ENCODE measurements at places on chromosomes 5 and 9.
A peak's percentile ranks its signal among the peaks of the same experiment; 100 is the strongest.

DNA sequence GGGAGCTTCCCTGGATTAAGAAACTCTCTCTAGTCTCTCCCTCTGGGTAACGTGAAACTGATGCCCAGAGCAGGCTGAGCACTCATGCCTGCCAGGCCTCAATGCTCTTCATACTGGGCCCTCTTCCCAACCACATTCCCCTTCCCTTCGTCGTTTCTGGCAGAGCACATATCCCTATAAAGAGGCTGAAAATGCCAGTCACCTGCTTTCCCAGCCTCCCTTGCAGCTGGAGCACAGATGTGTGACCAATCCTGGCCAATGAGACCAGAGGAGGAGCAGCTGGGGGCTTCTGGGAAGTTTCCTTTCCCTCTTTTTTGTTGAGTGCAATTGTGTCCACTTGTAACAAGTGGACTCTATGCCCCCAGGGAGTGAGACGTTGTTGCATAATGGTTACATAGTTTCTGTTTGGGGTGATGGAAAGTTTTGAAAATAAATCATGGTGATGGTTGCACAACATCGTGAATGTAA is 30.2 kb upstream of the SMIM23 start:
- no peak for DNase-seq

GRCh38 chr5:87327998-87328397 is 60.3 kb downstream of the RASA1 start:
- DNase-seq, result no peak

DNA sequence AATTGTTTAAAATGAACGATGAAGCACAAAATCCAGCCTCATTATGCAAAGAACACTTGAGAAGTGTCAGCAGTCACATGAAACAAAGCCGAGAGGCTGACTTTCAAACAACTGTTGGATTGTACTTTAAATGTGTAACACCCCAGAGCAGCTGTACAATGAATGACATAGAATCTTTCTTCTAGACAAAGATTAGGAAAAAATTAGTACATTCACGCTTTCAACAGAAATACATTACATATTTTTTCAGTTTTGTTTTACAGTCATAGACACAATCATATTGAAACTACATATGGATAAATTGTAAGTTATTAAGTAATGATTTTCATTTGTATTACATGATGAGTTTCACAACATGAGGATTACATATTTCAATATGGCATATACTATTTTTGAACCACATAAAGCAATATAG is 10.6 kb upstream of the AGXT2 start:
- DNase-seq, result no peak

- no peak for DNase-seq
These were observed 393.5 kb downstream of the DMAC1 start for GRCh38 chr9:7405924-7406604.

DNA sequence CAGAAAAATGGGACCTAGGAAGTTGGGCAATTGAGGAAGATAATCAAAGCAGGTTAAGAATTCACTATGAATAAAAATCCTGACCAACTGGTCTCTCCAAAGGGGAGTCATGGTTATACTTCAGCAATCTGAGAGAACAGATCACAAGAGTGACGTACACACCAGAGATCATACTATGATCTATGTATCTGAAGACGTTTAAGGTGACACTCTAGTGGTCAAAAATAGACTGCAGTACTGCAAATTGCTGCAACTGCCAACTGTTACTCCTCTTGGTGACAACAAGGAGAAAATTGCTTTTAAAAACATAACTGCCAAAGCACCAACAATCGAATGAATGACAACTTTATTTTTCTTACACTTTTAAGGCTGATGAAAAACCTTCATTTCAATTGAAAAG is 4.9 kb downstream of the AK6 start:
- no peak for DNase-seq

- no peak for DNase-seq
These were observed 221.6 kb upstream of the CTNND2 start for GRCh38 chr5:12125895-12126294.

DNA sequence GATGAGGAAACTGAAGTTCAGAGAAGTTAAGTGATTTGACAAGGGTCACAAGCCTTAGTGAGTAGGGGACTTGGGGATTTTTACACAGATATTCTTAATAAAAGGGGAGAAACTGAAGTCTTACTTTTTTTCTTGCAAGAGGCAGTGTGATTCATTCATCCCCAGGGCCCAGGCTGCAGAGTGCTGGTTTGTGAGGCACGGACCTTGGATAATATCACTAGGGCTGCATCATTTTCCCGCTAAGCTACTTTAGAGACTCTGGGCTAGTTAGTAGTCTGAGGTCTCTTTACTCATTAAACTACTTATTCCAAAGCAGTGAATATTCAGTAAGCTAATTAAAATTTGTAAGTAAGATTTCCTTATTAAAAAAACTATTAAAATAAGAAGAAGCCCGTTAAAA is 195.0 kb downstream of the PBX3 start:
- no peak for DNase-seq

- DNase-seq, result no peak
These were observed 280.1 kb downstream of the DNAH5 start for GRCh38 chr5:13664377-13664776.

GRCh38 chr9:76667521-76667957 is 96.7 kb upstream of the PCA3 start:
- no peak for DNase-seq

- DNase-seq, result no peak
These were observed 6.6 kb downstream of the C1QTNF2 start for GRCh38 chr5:160363660-160364395.

DNA sequence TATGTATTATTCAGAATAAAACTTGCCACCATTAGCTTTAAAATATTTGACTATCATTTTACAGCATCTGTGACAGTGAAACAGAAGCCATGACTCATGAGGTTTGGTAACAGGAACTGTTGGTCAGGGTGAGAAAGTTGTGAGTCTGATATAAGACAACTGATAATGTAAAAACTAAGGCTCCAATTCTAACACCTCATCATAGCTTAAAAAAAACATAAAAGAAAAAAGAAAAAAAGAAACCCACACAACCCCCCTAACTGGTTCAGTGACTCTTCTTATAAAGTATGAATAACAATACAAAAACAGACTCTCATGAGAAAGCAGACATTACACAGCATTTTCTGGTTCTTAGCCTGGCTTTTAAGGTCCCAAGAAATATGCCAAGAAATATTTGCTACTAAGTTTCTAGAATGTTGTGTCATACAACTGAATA is 85.8 kb downstream of the MRPS27 start:
- no peak for DNase-seq

DNA sequence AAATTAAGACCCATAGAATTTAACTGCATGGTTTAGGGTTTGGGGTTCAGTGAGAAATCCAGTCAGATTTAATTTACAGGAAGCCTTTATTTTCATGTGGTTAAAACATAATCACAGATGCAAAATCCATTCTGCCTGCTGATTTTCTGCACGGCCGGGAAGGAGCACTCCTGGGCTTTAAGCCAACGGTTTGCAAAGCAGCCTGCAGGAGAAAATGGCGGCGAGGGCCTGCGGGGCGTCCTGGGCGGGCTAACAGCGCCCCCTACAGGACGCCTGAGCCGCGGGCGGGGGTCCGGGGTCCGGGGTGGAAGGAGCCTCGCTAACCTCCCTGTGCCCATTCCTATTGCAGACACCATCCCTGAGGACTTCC is 47.6 kb downstream of the THBS4 start:
- peak; percentile 32 for DNase-seq

GRCh38 chr5:16773991-16774390 is 157.2 kb upstream of the RETREG1 start:
- DNase-seq, result no peak

GRCh38 chr5:146076455-146076854 is 28.9 kb downstream of the PLAC8L1 start:
- no peak for DNase-seq

GRCh38 chr9:99093492-99093791 is 11.5 kb upstream of the TGFBR1 start:
- DNase-seq, result no peak

DNA sequence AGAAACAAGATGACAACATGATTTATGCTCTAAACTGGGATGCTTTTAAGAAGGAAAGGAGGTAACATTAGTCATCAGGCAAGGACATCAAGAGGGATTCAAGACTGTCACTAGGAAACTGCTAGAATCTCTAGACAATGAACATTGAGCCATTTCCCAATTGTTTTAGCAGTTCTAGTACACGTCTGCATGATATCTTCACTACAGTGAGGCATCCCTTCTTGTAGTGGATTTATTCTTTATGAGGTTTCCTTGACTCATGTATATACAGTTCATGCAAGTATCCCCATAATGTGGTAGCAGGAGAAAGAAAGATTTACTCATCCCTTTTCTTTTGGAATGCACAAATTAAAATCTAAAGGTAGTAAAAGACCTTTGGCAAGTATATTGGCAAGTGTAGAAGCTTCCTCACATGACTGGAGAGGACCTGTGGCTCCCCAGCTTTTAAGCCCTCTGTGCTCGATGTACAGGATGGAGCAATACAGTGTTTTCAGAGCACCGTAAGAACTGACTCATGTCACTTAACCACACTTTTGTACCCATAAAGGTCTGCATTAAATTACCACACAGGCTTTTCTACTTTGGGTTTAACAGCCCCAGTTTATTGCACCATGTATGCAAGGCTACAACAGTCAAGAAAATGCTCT is 335.9 kb downstream of the SEMA5A start:
- no peak for DNase-seq

GRCh38 chr9:72271613-72272478 is 93.2 kb downstream of the ZFAND5 start:
- peak; percentile 8 for DNase-seq

- no peak for DNase-seq
These were observed 3.2 kb downstream of the SNX30 start for GRCh38 chr9:112753725-112754124.

DNA sequence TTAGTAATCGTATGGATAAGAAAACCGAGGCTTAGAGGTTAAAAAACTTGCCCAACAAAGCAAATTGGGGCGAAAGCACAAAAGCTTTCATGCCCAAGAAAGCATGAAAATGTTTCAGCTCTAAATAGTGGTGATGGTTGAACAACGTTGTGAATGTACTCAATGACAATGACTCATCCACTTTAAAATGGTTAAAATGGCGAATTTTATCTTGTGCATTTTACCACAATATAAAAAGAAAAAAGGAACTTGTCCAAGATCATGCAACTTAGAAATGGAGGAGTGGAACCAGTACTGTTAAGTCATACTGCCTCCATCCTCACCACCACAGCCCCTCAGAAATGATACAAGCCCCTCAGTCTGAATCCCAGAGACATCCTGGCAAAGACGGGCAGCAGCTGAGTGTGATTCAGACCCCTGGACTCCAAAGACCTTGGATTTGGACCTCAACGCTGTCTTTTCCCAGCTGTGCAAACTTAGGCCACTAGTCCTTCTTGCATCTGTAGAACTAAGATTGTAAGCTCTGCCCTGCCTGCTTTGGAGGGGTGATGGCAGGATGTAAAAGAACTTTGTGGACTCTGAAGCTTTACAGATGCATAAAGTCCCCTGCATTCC is 158.4 kb downstream of the GABBR2 start:
- DNase-seq, result no peak

DNA sequence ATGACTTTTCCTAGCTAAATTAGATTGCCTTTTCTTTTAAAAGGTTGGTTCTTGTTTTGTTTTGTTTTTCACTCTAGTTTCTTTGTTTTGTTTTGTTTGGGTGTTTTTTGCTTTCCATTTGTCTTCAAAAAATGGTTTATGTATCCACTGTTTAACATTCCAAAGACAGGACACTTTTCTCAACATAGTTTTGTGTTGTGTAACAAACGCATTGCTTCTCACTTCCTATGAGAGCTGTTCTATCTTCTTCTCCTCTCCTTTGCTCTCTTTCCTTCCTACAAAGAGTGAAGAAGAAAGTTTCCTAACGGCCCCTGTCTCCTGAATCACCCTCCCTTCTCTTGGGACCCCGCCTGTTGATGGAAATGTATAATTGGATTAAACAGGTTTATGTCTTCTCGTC is 539.7 kb downstream of the ACTL7B start:
- no peak for DNase-seq

DNA sequence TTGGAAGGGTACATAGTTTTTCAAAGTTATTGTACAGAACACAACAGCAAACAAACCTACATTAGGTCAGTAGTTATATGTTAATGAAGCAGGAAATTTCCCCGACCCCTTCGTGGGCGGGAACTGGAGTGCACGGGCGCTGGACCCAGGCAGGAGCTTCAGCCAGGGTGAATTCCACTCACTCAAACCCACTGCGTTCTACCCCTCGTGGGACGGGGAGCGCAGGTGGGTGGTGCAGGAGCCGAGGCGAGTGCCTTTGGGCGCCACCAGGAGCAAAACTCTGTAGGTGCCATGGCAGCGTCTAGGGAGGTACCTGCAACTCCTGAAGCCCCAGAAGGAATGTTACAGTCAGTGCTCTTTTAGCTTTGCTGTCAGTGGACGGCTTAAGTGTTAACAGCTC is 29.6 kb upstream of the ERAP1 start:
- no peak for DNase-seq

DNA sequence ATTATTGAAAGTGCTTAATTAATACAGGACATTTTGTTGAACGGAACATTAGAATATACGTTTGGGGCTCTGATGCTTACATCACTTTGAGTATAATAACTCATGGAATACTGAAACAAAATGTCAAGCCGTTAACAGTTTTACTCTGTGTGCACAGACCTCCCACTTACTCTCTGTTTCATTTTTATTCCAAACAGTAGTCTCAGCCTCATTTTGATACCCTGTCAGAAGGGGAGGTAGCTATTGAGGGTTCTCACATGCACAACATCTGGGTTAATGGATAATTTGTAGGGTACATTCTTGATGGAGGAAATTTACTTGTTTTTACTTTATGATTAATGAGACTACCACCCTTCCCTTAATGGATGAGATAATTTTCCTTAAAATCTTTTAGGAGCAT is 59.0 kb downstream of the SCAMP1 start:
- DNase-seq, result no peak

DNA sequence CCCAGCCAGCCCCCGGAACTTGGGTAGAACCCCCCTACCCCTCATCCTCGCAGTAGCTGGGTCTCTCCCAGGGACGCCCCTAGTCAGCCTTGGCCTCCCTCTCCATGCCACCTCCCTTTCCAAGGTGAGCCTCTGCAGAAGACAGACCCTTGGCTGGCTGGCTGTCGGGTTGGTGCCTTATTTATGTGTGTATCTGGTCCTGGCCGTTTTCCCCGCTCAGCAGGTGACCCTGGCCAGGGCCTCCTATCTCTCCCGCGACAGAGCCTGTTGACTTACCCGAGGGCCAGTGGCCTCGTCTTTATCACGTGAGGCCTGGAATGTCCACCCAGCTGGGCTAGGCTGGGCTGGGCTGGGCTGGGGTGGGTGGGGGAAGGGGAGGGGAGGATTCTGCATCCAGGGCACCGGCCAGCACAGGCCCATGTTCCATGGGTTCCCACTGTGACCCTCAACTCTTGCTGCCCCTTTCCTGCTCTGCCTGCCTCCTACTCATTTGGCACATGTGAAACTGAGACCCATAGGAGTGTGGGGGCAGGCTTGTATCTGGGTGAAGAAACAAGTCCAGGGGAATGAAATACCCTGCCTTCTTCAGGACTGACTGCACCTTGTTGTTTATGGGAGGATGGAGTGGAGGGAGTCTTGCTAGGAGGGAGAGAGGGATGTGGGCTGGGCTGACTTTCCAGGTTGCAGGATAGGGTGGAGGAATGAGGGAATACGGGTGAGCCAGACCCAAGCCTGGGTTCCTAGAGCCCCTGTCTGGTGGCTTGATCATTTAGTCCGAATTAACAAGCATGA is 3.1 kb downstream of the CXXC5 start:
- DNase-seq, result no peak
